ENCODE measurements at places on chromosomes 13 and 19.
A peak's percentile ranks its signal among the peaks of the same experiment; 100 is the strongest.

- DNase-seq: no peak
These were observed 172.5 kb upstream of the MIR17HG start for GRCh38 chr13:91174886-91175501.

- DNase-seq: peak; percentile 4
These were observed 39.6 kb downstream of the ANKRD10 start for GRCh38 chr13:110875241-110875640.

- DNase-seq: no peak
These were observed 41.0 kb downstream of the MLLT1 start for GRCh38 chr19:6238643-6239281.

DNA sequence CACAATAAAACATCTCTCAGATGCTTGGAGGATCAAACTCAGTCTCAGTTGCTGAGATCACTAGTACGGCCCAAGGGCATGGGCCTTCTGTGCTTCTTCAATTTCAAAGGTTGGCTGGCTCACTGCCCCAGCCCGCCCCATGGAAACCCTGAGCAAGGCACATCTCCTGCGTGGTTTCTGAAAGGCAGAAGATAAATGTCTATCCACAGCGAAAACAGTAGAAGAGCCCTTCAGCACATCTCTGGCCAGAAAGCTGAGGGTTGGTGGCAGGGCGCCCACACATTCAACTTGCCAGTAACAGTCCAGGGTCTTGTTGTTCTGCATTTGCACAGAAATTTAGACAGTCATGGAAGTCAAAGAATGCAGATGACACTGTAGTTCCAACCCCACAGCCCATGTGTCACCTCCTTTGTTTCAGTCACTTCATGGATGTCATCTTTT is 24.0 kb upstream of the KATNAL1 start:
- no peak for DNase-seq

GRCh38 chr13:36509369-36509768 is 77.1 kb downstream of the CCNA1 start:
- DNase-seq: no peak

- DNase-seq: no peak
These were observed 25.5 kb downstream of the RANBP3 start for GRCh38 chr19:5952193-5953029.

GRCh38 chr13:48678316-48678715 is 24.6 kb downstream of the CYSLTR2 start:
- DNase-seq: no peak

DNA sequence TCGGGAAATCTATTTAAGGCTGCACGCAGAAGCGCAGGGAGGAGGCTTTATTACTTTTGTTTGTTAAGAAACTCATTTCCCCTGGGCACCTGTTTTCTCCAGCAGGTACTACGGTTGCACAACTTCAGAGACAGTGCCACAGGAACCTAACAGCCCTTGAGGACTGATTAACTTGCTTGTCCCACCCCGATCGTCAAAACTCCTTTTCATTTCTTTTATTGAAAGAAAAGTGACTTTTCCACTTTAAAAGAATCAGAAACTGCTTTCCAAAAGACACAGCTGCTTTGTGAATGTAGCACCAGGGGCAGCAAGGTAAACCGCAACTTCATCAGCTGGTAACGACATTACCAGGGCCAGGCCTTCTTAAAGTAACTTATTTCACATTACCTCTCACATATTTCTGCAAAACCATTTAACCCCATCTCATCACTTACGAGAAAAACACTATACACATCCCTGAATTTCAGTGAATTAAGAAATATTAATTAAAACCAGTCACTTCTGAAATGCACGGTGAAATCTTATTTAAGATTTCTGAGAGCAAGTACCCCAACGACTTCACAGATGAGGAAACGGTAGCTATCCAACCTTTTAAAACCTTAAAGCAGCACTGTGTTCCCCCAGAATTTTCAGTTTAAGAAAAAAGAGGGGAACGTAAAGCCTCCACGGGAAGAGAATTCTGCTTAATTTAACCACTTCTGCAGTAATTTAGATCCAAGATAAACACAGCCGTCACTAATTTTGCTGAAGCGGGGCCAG is 1.4 kb downstream of the ANKRD10 start:
- no peak for DNase-seq

DNA sequence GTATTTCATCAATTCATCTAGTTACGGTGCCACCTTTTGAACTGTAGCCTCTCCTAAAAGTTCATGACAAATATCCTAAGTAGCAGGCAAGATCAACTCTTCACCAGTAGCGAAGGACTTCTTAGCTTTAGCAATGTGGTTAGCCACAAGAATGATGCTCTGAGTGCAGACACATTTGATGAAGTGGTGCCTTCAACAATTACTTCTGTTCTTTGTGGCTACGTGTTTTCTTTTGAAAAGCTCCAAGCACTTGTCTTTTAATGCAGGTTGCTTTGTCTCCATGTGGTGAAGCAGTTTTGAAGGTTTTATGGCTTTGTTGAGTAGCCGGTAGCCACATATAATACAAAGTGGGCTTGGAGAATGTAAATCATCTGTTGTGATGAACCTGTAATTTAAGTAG is 194.7 kb downstream of the B3GLCT start:
- DNase-seq: no peak

DNA sequence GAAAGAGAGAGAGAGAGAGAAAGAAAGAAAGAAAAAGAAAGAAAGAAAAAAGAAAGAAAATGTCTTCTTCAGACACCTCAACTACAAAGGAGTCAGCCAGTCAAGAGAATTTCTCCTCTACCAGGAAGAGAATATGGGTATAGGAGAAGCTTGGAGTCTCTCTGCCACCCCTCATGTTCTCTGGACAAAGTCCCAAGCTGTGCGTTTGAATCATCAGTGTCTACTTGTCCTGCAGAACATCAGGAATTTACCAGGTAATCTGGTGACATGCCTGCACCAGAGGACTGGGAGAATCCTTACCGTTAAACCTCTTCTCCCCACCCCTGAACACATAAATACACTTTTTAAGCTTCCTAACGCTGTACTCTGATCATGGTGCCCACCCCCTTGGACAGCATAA is 119.5 kb downstream of the TM9SF2 start:
- no peak for DNase-seq

GRCh38 chr13:76622315-76623040 is 263.7 kb downstream of the KCTD12 start:
- no peak for DNase-seq

DNA sequence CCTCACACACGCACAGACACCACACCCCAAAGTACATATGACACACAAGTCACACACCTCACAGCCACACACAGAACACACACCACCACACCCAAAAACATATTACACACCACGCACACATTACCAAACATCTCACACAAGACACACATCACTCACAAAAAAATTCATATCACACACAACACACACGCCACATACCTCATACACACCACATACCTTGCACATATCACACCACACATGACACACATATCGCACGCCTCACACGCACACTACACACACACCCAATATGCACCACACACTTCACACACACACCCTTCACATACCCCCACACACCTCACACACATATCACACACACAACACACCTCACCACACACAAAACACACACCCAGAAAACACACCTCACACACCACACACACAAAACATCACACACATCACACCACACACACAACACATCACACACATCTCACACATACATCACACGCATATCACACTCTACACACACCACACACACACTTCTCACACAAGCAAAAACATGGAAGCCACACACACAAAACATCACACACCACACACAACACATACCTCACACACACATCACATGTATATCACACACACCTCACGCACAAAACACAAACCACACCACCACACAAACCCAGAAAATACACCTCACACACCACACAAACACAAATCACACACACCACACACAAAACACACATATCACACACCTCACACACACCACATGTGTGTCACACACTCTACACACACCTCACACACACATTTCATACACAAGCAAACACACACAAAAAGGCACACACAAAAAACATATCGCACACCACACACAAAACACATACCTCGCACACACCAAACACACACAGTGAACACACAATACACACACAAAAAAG is 132.1 kb downstream of the CRYL1 start:
- DNase-seq: no peak

DNA sequence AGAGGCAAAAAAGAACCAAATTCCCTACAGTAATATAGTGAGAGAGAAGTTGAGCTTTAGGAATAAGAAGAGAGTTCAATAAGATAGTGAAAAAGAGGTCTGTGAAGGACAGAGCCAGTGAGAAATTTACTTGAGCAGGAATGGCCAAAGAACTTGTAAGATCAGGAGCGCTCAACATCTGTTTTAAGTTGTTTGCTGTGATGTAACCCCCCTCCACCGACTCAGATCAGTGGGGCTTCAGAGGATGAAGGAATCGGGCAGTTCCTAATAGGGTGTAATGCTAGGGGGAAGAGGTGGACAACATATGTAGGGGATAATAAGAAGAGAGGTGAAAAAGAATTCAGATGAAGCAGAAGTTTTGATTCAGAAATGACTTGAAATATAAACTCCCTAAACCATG is 85.3 kb upstream of the FNDC3A start:
- DNase-seq: no peak

- no peak for DNase-seq
These were observed 15.5 kb upstream of the SERPINE3 start for GRCh38 chr13:51323824-51324511.

DNA sequence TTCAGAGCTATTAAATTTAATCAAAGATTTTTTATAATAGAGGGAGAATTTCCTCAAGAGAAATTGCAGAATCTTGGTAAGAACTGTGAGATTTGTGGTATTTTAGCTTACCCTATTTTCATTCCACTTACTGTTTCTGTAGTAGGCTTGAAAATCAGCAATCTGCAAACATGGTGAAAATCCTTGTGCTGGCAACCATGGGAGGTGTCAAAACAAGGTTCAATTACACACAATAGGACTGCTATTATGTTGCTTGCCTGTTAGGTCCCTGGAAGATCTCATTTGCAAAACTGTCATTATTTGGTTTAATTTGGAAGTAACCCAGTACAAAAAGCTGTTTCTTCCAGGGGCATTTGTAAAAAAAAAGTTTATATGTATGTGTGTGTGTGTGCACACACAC is 662.8 kb upstream of the SLITRK6 start:
- no peak for DNase-seq

DNA sequence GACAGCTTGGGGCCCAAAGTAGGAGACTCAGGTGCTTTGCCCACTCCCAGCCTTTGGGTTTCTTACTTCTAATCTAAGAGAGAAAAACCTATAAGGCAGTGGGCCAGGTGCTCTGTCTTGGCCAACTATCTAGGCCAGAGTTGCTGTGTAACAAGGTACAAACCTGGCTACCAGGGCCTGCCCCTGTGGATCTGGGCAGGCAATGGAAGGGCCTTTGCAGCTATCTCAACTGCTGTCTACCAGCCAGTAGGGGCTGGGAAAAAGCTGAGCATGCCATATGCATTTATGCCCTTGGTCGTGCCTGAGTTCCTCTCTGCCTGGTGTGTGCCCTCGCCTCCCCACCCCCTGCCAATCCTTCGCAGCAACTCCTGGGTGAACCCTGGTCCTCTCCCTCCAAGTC is 16.7 kb upstream of the SERPINE3 start:
- DNase-seq: no peak

- DNase-seq: no peak
These were observed 27.2 kb downstream of the MYH14 start for GRCh38 chr19:50230379-50231351.

DNA sequence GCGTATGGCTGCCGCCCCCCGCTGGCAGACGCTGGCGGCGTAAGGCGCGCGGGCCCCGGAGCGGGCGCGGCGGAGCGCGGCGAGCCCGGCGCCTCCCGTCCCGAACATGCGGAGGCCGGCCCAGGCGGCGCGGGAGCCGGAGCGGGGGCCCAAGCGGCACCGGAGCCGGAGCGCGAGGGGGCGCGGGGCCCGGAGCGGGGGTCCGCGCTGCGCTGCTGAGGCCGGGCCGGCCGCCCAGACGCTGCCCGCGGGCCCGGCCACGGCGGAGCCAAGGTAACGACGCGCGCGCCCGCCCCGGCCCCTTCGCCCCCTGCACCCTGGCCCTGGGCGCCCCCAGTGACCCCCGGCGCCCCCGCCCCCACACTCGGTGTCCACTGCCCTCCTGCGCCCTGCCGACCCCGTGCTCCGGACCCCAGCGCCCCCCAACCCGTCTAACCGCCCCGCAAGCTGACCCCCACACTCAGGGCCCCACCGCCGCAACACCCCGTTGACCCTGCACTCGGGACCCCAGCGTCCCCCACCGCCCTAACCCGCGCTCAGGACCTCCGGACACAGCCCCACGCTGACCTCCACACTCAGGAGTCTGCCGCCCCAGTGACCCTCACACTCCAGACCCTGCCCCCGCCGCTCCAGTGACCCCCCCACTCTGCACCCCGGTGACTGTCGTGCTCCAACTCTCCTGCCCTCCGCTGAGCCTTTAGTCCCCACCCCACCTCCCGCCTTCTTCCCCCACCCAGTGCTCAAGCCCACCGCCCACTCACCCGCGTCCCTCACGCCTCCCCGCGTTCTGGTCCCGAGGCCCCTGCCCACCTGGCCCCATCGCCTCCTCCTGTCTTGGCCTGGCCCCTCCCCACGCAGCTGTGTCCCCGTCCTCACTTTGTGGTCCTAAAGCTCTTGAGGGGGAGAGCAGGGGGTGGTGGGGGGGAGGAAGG is at the start of gene CSNK1G2:
Gene CSNK1G2 (plus strand): TSS at position 27 of the 932 bp plus-strand sequence. CDS start 28,601 bp downstream, outside the sequence.
- DNase-seq: no peak

GRCh38 chr13:20359335-20359734 is 127.2 kb upstream of the GJB6 start:
- DNase-seq: no peak

DNA sequence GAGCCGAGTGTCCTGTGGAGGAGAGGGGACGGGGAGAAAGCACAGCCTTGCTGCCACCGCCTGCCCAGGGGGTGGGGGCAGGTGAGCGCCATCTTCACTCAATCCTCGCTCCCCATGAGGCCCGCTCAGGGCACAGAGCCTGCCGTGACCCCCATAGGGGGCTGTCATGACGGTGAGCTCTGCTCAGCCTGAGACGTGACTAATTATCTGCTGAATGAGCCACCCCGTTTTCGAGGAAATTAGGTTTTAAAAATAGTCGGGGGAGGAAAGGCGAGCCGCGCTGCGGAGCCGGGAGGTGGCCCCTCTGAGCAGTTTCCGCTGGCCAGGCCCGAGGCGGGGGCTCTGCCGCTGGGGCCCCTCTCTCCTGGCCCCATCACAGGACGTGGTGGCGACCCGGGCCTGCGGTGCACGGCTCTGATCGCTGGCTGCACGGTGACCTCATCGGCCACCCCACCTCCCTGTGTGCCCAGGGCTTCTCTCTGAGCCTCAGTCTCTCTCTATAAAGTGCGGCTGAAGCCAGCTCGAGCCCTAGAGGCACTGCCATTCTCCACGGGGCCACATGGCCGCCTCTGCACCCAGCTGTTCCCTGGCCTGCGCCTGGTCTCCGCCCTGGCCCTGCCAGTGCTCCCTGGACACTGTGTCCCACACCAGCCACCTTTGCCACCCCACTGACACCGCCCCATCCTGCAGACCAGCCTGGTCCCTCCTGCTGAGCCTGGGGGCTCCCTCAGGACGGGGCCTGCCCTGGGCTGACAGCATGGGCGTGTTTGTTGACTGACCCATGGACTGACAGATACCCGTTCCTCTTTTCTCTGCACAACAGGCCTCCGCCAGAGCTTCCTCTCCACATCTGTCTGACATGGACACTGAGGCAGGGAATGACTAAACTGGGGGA is 28.3 kb downstream of the PIP5K1C start:
- peak; percentile 15 for DNase-seq

- DNase-seq: no peak
These were observed 83.1 kb downstream of the ZNF486 start for GRCh38 chr19:20250121-20250520.

Measured in CD14-positive monocyte (primary cell).